ENCODE measurements at places on chromosomes 7 and 10. TPM values are rescaled to one million over a fixed set of nuclear protein-coding genes. Genes with fewer than 3 reads are reported as not detected.
A peak's percentile ranks its signal among the peaks of the same experiment; 100 is the strongest.

GRCh38 chr7:7239346-7239745 is 57.0 kb downstream of the C1GALT1 start:
- H3K4me3 ChIP-seq, result no peak overlapping the region
- H3K4me1 ChIP-seq, result peaks cover 4% of the 10 kb centered on the region
- no peaks in the 10 kb centered on the region for H3K27me3 ChIP-seq
- DNase-seq, result no peak
- peaks cover 24% of the 10 kb centered on the region for H3K36me3 ChIP-seq

GRCh38 chr10:71337219-71337701 is 18.2 kb downstream of the SLC29A3 start:
- H3K27me3 ChIP-seq, result no peaks in the 10 kb centered on the region
- peaks cover 8% of the 10 kb centered on the region for H3K36me3 ChIP-seq
- no peak overlapping the region for H3K27ac ChIP-seq
- no peak overlapping the region for H3K4me3 ChIP-seq

DNA sequence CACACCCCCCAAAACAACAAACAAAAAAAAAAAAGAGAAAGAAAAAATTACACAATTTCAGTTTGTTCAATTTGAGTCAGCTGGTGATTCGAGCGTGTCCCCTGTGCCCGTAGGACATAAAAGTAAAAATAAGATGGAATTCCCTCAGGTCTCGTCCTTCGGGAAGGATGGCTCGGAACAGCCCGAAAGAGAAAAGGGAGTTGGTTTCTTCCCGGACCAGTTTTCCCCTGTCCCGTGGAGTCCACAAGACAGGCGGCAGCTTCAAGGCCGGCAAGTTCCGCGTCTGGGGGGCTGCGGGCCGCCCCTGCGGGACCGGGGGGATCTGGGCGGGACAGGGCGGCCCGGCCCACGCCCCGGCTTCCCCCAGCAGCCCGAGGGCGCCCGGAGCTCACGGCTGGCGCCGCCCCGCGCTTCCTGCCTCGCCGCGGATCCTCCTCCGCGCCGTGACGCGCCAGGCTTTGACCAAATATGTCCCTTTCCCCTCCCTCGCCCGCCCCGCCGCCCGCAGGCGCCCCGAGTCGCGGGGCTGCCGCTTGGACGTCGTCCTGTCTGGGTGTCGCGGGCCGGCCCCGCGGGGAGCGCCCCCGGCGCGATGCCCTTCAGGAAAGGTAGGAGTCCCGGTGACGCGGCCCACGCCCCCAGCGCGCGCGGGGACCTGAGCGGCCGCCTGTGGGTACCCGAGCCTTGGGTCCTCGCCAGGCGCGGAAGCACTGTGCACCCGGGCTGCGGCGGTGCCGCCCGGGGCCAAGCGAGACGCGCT is 55.8 kb downstream of the RBM17 start:
- H3K4me3 ChIP-seq, result peak overlapping the region; percentile 79
- peak; percentile 96 for DNase-seq
- no peaks in the 10 kb centered on the region for H3K27me3 ChIP-seq
- H3K27ac ChIP-seq, result peak overlapping the region; percentile 84
- no peaks in the 10 kb centered on the region for H3K36me3 ChIP-seq

DNA sequence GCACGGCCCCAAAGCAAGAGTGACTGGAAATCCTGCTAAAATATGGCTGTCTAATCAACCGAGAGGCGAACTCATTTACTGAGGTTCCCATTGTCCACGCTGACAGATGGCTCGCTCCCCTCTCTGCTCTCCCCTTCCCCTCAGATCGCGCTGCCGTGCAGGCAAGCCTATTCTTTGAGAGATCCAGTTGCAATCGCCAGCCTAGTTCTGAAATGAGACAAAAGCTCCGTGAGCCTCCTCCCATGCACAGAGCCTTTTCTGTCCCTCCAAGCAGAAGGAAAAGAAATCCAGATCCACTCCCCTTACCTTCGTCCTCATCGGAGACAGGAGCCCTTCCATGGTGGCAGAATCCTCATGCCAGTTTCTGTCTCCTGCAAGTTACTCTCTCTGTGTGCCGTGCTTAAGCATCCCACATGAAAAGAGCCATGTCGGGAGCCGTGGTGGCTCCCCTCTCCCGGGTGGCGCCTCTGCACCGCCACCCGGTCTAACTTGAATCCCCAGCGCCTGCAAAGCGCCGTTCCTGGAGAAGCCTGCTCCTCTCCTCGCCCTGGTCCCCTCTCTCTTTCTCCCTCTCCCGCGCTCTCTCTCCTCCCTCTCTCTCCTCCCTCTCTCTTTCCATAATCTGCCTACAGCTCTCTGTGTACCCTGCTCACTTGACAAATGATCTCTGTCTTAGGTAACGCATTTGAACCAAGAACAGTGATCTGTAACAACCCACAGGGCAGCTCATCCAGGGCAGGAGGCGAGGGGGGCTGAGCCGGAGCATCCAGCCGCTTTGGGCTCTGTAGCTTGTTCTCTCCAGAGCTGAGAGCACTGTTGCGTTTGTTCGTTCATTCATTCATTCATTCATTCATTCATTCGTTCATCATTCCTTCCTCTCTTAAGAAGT is 156.8 kb downstream of the FRMD4A start:
- DNase-seq, result no peak
- peaks cover 9% of the 10 kb centered on the region for H3K4me1 ChIP-seq
- H3K4me3 ChIP-seq, result peak overlapping the region; percentile 34
- peaks cover 60% of the 10 kb centered on the region for H3K27me3 ChIP-seq

GRCh38 chr7:44967571-44968446 is 11.0 kb downstream of the MYO1G start:
- H3K36me3 ChIP-seq, result no peaks in the 10 kb centered on the region
- H3K4me1 ChIP-seq, result peaks cover 1% of the 10 kb centered on the region
- H3K27ac ChIP-seq, result no peak overlapping the region
- H3K27me3 ChIP-seq, result no peaks in the 10 kb centered on the region

DNA sequence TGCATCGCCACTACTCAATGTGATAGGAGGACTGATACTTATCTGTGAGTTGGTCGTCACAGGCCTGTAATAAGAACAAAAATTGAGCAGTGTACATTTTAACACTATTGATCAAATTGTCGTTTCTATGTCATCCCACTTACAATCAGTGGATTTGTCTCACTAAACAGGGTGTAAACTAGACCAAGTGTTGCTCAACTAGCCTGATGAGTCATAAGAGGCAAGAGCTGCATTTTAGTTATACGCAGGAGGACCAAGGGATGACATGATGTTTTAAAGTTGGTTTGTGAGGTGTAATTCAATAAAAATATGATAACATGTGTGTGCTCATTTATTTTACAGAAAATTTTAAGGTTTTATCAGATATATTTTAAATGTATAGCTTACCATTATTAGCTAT is 1239.2 kb downstream of the REEP3 start:
- DNase-seq, result no peak
- H3K4me3 ChIP-seq, result no peak overlapping the region
- H3K27ac ChIP-seq, result no peak overlapping the region
- H3K36me3 ChIP-seq, result no peaks in the 10 kb centered on the region
- H3K4me1 ChIP-seq, result no peaks in the 10 kb centered on the region

DNA sequence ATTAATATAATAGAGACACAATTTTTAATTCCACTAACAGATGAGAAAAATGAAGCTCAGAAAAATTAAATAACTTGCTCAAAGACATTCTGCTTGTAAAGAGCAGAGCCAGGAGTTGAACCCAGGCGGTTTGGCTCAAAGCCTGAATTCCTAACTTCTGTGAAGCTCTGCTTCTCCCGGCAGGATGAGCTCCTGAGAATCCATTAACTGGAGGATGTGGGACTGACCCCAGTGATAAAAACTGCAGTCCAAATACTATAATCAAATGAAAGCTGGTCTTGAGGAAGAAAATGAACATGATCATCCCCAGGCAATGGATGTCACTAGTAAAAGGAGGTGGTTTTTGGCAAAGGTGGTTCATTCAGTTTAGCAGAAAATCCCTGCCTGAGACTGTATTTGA is 898.2 kb downstream of the CCSER2 start:
- H3K36me3 ChIP-seq, result no peaks in the 10 kb centered on the region
- H3K27ac ChIP-seq, result no peak overlapping the region
- DNase-seq, result no peak
- H3K4me1 ChIP-seq, result no peaks in the 10 kb centered on the region
- no peak overlapping the region for H3K4me3 ChIP-seq

GRCh38 chr10:73113551-73113950 is 3.3 kb downstream of the NUDT13 start:
- no peaks in the 10 kb centered on the region for H3K36me3 ChIP-seq
- no peak overlapping the region for H3K27ac ChIP-seq
- no peaks in the 10 kb centered on the region for H3K27me3 ChIP-seq
- H3K4me1 ChIP-seq, result peaks cover 4% of the 10 kb centered on the region
- no peak for DNase-seq
- no peak overlapping the region for H3K4me3 ChIP-seq

- no peak for DNase-seq
- no peaks in the 10 kb centered on the region for H3K27me3 ChIP-seq
- H3K4me1 ChIP-seq, result no peaks in the 10 kb centered on the region
- H3K4me3 ChIP-seq, result no peak overlapping the region
- no peaks in the 10 kb centered on the region for H3K36me3 ChIP-seq
These were observed 105.4 kb upstream of the KMT2E start for GRCh38 chr7:104908636-104909035.

DNA sequence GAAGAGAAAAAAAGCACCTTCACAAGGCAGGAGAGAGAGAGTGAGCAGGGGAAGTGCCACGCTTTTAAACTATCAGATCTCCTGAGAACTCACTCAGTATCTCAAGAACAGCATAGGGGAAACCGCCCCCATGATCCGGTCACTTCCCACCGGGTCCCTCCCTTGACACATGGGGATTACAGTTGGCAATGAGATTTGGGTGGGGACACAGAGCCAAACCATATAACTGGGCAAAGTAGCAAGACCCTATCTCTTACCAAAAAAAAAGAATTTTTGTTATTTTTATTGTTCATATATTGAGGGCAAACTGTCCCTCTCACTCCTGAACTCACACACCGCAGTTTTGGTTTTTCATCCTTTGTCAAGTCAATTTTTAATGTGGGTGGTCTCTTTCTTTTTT is 18.2 kb upstream of the ZRANB1 start:
- H3K27me3 ChIP-seq, result no peaks in the 10 kb centered on the region
- no peak overlapping the region for H3K27ac ChIP-seq
- H3K4me3 ChIP-seq, result no peak overlapping the region
- no peak for DNase-seq
- no peaks in the 10 kb centered on the region for H3K36me3 ChIP-seq

DNA sequence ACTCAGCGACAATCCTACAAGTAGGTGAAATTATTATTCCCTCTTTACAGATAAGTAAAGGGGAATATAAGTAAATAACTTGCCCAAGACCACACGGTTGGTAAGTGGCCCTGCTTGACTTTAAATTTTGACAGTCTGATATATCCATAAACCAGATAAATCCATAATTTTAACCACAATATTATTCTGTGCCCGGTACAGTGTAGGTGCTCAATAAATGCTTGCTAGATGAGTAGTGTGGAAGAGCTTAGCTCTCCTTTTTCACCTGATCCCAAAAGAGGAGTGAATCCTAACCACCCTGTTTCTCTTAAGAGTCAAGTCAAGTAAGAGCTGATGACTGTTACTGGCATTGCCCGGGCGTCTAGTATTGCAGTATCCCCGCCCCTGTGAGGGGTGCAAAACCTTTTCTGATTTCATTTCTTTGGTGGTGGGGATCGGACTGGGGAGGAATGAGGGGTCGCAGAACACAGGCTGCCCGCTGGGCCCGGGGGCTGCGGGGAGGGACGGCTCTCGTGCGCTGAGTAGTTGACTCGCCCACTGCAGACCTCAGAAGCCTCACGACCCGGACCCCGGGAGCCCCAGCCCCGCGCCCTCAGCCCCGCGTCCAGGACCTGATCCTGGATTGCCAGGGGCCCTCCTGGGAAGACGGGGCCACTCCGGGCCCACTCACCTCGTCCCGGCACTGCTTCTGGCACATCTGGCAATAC is 490 bp downstream of the KIN start:
- peaks cover 4% of the 10 kb centered on the region for H3K36me3 ChIP-seq
- peak overlapping the region; percentile 94 for H3K4me3 ChIP-seq
- H3K27ac ChIP-seq, result peak overlapping the region; percentile 90
- H3K4me1 ChIP-seq, result peaks cover 22% of the 10 kb centered on the region

- H3K4me3 ChIP-seq, result no peak overlapping the region
- no peaks in the 10 kb centered on the region for H3K36me3 ChIP-seq
- no peak overlapping the region for H3K27ac ChIP-seq
- H3K4me1 ChIP-seq, result peaks cover 8% of the 10 kb centered on the region
- peak; percentile 56 for DNase-seq
- H3K27me3 ChIP-seq, result no peaks in the 10 kb centered on the region
These were observed 133.5 kb downstream of the PTPN20 start for GRCh38 chr10:47044741-47045140.

GRCh38 chr7:47154791-47155190 is 427.1 kb downstream of the TNS3 start:
- DNase-seq, result no peak
- no peaks in the 10 kb centered on the region for H3K36me3 ChIP-seq
- H3K27ac ChIP-seq, result no peak overlapping the region
- H3K27me3 ChIP-seq, result no peaks in the 10 kb centered on the region
- peaks cover 18% of the 10 kb centered on the region for H3K4me1 ChIP-seq

- H3K27me3 ChIP-seq, result no peaks in the 10 kb centered on the region
- H3K36me3 ChIP-seq, result no peaks in the 10 kb centered on the region
- H3K4me3 ChIP-seq, result no peak overlapping the region
- H3K4me1 ChIP-seq, result peaks cover 45% of the 10 kb centered on the region
- H3K27ac ChIP-seq, result peak overlapping the region; percentile 51
These were observed 4.1 kb downstream of the PRXL2A start for GRCh38 chr10:80412486-80412885.

GRCh38 chr7:55066524-55066923 is 47.7 kb downstream of the EGFR start:
- H3K4me3 ChIP-seq, result no peak overlapping the region
- H3K4me1 ChIP-seq, result peaks cover 17% of the 10 kb centered on the region
- no peak for DNase-seq

- no peak overlapping the region for H3K4me3 ChIP-seq
- H3K4me1 ChIP-seq, result peaks cover 44% of the 10 kb centered on the region
- peak overlapping the region; percentile 76 for H3K27ac ChIP-seq
- peaks cover 3% of the 10 kb centered on the region for H3K36me3 ChIP-seq
- H3K27me3 ChIP-seq, result no peaks in the 10 kb centered on the region
These were observed 42.3 kb downstream of the ARID5B start for GRCh38 chr10:61943674-61944378.

DNA sequence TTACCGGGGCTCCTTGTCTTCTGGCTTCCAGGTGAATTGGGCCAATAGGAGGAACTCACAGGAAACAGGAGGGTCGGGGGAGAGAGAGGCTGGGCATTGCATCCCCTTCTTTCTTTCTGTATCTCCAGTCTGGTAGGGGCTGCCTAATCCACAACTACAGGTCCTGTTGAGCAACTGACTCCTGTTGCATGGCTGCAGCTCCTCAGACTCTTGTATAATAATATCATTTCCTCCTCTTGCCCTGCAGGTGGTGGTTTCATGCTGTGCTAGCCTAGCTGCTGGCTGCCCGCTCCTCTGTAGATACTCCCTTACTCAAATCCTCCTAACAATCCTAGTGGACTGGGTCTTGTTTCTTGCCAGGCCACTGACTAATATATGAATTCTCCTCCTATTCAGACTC is 276.5 kb upstream of the SMIM30 start:
- H3K27me3 ChIP-seq, result no peaks in the 10 kb centered on the region
- no peaks in the 10 kb centered on the region for H3K36me3 ChIP-seq
- no peak overlapping the region for H3K27ac ChIP-seq
- H3K4me3 ChIP-seq, result no peak overlapping the region
- no peaks in the 10 kb centered on the region for H3K4me1 ChIP-seq
- no peak for DNase-seq

- no peak for DNase-seq
- H3K27ac ChIP-seq, result no peak overlapping the region
- no peak overlapping the region for H3K4me3 ChIP-seq
- peaks cover 5% of the 10 kb centered on the region for H3K36me3 ChIP-seq
These were observed 29.9 kb downstream of the ZNF783 start for GRCh38 chr7:149291781-149292461.

Gene SHOC2
- 58.4 TPM for total RNA-seq

Gene PRKAR1B
- 25.7 TPM for total RNA-seq

Gene CNNM1
- 0.69 TPM for total RNA-seq

Gene SFMBT2
- total RNA-seq, result 16.1 TPM

Gene CPA2
- total RNA-seq, result not detected

Gene SPDYE8
- not detected for total RNA-seq

Gene NUTM2D
- 5.1 TPM for total RNA-seq

Gene ZNF786
- total RNA-seq, result 5.6 TPM

Gene LRRC4
- 6.4 TPM for total RNA-seq

Gene GNAI1
- 36.0 TPM for total RNA-seq

Measured in upper lobe of right lung (tissue), 1 donor.